ENCODE measurements at places on chromosomes 13 and 19.

GRCh38 chr13:22594041-22594440, 586.7 kb upstream of the SGCG start:
- DNase-seq, result no peak

DNA sequence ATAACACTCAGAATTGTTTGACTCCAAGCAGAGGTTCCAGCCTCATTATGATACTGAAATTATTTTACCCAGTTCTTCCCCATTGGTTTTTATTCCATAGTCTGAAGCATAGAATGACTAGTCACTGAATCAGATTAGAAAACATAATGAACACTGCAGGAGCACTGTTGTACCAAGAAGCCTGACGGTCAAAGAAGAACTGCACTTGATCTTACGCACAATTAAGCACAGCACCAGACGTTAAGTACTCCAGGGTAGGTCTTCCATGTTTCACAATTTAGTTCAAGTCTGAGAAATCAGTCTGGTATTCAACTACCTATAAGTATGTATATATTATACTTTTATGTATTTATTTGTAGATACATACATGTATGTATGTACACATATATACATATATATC, 973.5 kb upstream of the SPRY2 start:
- DNase-seq, result no peak

- no peak for DNase-seq
These were observed 108.1 kb downstream of the FGF14 start for GRCh38 chr13:102293723-102294122.

DNA sequence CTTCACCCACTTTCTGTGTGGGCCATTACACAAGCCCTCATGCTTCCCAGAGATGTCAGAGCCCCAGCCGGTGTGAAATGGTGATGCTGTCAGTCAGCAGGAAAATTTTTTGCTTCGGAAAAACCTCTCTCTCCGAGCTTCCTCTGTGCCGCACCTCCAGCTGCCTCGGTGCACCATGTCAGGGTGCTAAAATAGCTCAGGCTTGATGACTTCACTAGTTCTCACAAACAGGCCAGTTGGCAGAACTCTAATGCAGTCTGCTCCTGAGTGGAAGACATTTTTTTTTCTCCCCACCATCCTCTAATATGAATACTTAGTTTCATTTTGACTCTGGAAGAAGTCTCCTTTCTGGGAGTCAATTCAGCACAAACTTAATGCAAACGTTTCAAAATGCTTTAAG, 71.3 kb downstream of the KLF12 start:
- no peak for DNase-seq

GRCh38 chr19:14089412-14089661, 1.2 kb downstream of the SAMD1 start:
- no peak for DNase-seq

DNA sequence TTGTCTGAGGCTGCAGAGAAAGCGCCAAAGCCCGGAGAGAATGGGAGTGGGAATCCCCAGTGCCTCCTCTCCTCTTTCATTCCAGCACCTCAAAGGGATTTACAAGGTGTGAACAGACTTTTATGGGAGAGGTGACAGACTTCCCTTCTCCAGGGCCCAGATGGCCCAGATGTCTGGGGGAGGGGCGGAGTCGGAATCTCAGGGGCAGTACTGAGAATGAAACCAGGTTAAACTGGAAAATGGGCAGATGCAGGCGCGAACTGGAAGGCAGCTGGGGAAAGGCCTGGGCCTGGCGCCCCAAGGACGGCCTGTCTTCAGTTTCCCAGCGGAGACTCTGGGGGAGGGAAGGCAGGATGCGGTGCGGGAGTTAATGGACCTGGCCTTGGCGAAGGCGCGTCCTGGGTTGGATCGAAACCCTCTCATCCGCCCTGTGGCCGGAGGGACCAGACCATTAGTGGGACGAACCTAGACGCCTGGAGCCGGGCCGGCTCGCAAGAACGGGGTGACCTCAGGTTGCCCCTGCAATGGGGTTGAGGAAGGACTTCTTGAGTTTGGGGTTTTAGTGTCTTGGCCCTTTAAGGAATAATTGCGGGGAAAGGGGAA, 592 bp upstream of the TRIP10 start:
- no peak for DNase-seq

DNA sequence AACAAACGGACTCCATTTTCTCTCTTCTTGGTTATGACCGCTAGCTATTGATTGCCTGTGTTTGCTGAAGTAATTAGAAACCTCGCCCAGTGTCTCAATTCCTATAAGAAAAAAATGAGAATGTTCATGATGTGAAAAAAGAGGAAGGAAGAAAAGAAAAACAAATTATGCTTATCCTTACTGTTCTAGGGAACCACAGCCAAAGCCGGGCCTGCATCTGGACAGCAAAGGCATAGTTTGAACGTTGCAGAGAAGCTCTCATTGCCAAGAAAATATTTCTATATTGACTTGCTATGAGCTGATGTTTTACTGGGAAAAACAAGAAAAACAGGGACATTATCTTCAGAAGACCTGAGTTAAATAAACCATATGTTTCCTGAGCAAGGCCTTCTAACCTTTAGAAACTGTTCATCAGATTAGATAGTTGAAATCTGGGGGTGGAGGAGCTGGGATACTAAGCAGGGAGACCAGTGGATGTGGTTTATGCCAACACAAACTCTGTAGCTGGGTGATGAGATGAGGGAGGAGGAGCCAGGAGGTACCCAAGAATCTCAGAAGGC, 55.0 kb downstream of the EFNB2 start:
- no peak for DNase-seq

DNA sequence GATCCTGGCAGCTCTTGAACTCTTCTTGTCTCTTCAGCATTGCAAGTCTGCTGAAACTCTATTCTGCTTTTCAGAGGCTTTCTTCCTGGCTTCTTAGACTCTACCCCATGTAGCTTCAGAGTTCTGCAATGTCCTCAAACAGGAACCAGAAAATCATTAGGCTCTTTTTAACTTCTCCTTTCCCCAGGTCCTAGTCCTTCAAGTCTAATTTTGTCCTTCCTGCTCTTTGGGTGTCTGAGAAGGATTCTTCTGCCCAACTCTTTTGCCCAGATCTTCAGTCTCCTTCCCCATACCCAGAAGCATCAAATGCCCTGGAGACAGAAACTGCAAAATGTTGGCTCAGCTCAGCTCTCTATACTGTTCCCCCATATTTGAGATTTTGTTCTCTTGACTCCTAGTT, 50.0 kb upstream of the CALM3 start:
- DNase-seq, result no peak

DNA sequence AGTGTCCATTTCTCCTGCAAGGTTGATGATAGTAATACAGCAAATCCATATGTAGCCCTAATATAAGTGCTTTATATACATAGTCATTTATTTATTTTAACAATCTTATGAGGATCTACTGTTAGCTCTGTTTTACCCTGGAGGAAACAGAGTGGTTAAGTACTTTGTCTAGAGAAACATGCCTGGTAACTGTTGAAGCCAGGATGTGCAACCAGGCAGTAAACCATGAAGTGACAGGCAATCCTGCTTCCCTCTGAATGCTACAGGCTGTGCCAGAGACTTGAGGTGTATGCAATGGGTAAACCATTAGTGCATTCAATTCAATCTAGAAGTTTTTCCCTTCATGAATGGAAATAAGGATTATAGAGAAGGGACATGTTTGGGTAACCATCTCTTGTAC, 911.0 kb downstream of the PCDH17 start:
- DNase-seq, result no peak

- no peak for DNase-seq
These were observed 3.7 kb downstream of the CDC34 start for GRCh38 chr19:535017-535835.

DNA sequence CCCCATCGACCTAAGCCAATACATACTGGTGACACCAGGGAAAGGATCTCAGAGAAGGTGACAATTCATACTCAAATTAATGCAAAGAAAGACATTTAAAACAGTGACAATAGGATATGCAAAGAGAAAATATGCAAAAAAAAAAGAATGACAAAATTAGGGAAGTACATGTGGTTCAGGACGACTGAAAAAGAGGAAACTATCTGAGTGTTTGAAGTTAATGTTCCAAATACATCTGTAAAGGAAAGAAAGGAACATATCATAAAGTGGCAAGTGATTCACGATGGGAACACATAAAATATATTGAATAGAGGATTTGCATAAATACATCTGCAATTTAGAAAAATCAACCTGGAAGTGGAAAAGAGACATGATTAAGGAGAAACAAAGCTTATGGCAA, 441.4 kb downstream of the SLITRK5 start:
- DNase-seq, result no peak

DNA sequence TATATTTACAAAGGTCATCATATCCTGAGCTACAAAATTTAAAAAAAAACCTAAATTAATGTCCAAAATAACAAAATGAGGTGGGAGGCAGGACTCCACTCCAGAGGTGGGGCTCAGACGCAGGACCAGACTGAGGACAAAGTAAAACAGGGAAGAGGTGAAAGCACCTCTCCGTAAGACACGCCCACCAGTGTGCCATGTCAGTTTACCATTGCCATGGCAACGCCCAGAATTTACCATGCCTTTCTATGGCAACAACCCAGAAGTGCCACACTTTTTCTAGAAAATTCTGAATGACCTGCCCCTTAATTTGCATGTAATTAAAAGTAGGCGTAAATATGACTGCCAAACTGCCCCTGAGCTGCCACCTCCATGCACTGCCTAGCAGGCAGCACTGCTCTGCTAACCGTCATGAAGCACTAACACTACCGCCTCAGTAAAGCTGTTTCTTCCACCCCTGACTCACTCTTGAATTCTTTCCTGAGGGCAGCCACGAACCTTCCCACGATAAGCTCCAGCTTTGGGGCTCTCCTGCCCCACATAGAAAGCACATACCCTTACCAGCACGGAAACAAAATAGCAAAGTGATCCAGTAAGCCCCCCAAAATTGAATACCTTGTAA, 22.3 kb upstream of the PDCD5 start:
- no peak for DNase-seq

DNA sequence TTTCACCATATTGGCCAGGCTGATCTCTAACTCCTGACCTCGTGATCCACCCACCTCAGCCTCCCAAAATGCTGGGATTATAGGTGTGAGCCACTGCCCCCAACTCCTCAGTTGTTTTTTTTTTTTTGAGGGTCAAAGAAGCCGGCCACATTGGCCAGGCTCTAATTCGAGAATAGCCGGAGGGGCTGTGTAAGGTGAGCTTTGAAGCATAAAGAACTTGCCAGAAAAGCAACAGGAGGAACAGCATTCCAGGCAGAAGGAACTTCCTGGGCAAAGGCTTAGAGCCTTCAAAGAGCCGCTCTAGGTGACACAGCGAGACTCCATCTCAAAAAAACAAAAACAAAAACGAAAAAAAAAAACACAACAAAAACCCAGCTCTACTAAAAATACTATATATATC, 1.2 kb upstream of the BABAM1 start:
- DNase-seq, result no peak

DNA sequence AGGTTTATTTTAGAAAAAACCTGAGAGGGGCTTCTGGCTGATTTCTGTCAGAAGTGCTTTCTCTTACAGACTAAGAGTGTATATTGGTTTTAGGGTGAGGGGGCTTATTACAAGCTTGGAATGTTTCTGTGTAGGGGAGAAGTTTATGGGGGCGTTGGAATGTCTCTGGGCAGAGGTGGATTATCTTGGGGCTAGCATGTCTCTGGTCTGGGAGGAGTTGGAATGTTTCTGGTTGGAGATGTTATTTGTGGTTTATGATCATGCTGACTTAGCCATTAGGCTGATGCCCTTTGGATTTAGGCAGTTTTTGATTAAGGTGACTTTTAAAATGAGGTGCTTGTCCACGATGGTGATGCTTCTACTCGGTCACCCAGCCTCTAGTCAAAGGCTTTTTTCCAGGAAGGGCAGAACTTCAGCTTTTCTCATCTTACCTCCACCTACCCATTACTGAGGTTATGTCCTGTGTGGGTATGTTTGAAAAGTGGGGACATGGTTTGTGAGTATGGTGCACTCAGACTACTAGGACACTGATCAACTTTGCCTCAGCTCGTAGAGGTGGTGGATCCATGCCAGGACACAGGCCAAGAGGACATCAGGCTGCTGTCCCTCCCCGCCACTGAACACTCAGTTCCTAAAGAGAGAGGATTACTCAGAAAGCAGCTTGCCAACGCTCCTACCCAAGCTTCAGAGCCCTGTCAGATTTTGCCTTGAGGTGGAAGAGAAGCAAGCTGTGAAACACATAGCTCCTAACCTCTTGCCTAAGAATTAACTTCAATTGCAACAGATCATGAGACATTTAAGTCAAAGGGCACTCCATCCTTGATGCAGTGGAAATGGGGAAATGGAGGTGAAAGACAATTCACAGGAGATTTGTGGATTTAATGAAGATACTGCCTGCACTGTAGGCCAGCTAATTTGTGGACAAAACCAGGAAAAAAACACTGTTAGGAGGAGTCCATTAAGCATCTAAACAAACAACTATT, 63.6 kb downstream of the ZNF44 start:
- no peak for DNase-seq

DNA sequence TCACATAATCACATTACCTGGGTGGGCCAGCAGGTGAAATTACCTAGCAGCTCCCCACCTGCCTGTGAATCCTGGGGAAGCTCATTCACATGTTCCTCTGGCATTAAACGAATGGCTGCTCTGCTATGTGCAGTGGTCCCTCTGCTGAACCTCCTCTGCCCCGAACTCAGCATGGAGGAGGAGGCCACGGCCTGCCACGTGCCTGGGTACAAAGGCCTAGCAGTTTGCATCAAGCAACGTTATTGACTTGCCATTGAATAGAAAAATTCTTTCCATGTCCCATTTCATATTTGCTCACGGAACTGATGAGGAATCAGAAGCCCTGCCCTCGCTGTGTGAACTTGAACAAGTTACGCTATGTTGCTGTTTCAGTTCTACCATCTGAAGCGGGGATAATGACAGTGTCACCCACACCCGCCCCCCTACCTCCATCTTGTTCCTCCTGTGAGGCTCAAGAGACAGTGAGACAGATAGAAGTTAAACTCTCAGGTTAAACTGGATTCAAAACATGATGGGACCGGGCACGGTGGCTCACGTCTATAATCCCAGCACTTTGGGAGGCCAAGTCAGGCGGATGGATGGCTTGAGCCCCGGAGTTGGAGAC, 25.3 kb downstream of the SLC7A1 start:
- no peak for DNase-seq

DNA sequence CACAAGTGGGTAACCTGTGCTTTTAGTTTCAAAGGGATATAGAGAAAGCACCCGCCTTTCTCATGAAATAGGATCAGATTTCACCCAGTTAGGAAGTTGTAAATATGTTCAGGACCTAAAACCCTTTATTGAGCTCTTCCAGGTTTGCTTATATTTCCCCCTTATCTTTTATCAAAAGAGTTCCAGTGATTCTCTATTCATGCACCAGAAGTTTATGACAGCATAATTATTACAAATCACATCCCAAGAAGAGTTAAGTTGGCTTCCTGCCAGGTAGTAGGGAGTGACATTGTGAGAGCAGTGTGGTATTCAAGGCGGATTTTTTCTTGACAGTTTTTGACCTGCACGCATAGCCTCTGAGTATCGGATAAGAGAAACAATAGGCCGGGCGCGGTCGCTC, 190.3 kb downstream of the STK24 start:
- DNase-seq, result no peak
